Erythroblast (primary cell): ENCODE measurements at places on chromosomes 13 and 19.
A peak's percentile ranks its signal among the peaks of the same experiment; 100 is the strongest.

DNA sequence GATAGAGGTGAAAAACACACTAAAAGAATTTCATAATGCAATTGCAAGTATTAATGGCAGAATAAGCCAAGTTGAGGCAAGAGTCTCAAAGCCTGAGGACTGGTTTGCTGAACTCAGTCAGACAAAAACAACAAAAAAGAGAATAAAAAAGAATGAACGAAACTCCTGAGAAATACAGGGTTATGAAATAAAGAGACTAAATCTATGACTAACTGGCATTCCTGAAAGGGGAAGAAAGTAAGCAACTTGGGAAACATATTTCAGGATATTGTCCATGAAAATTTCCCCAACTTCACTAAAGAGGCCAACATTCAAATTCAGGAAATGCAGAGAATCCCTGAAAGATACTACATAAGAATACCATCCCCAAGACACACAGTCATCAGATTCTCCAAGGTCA lies 47.8 kb downstream of the UBL3 start:
- DNase-seq: no peak

DNA sequence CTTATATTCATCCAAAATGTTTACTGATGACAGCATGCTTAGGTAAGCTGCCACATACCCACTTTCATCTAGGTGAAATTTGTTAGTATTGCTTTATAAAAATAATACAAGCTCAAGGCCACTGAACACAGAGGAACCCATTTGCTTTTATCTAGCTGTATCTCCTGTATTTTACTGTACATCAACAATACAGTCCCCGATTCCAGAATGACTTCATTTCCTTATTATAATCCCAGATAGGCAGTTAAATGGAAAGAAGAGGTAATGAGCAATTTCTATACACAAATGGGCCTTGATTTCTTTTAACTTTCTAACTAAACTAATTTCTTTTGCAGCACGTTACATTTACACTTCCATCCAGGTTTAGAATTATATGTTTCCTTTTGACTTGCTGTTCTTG lies 86.2 kb downstream of the SHISA2 start:
- DNase-seq: no peak

DNA sequence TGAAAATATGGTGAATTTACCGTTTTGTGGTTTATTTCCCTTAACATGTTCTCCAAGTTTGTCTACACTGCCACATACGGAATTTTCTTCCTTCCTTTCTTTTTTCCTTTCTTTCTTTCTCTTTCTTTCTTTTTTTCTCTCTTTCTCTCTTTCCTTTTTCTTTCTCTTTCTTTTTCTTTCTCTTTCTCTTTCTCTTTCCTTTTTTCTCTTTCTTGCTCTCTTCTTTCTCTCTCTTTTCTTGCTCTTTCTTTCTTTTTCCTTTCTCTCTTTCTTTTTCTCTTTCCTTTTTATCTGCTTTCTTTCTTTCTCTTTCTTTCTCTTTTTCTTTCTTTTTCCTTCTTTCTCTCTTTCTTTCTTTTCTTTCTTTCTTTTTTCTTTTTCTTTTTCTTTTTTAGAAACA lies 1962.3 kb upstream of the PCDH20 start:
- no peak for DNase-seq

- DNase-seq: no peak
These were observed at the start of gene KLK15 for GRCh38 chr19:50833117-50833801. TSS of gene KLK15 (minus strand) at chr19:50833574. CDS start at chr19:50831492, 2,082 bp downstream.

- peak; percentile 32 for DNase-seq
These were observed 20.2 kb upstream of the PNMA8B start for GRCh38 chr19:46515879-46516350.

DNA sequence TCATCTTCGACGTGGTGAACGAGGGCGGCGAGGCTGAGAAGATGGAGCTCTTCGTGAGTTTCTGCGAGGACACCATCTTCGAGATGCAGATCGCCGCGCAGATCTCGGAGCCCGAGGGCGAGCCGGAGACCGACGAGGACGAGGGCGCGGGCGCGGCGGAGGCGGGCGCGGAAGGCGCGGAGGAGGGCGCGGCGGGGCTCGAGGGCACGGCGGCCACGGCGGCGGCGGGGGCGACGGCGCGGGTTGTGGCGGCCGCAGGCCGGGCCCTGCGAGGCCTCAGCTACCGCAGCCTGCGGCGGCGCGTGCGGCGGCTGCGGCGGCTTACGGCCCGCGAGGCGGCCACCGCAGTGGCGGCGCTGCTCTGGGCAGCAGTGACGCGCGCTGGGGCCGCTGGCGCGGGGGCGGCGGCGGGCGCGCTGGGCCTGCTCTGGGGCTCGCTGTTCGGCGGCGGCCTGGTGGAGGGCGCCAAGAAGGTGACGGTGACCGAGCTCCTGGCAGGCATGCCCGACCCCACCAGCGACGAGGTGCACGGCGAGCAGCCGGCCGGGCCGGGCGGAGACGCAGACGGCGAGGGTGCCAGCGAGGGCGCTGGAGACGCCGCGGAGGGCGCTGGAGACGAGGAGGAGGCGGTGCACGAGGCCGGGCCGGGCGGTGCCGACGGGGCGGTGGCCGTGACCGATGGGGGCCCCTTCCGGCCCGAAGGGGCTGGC lies 52.6 kb downstream of the MAP4K1 start:
- no peak for DNase-seq

DNA sequence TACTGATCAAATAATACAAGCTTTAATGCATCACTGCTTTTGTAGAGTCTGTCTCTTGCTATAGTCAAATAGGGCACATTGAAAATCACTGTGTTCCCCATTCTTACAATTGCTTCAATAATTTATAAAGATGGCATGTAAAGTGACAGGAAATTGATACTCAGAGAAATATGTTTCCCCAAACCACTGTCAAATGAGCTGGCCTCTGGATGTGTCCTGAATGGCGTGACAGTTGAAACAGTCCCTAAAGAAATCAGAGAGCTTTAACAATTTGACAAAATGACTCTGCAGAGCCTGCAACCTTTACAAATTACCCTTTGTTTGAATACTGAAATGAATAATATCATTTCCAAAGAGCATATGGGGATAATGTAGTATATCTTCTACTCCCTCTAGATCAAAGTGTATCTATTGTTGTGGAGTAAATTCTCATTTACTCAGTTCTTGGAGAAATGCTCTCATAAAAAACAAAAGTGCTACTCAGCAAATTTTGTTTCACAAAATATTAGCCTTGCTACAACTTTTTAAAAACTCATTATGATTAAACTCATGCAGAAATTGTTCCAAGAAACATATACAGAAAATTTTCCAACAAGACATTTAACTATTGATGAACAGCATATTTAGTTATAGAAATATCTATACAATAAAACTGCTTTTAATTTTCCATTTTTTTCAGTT lies 763.2 kb upstream of the SPRY2 start:
- no peak for DNase-seq

DNA sequence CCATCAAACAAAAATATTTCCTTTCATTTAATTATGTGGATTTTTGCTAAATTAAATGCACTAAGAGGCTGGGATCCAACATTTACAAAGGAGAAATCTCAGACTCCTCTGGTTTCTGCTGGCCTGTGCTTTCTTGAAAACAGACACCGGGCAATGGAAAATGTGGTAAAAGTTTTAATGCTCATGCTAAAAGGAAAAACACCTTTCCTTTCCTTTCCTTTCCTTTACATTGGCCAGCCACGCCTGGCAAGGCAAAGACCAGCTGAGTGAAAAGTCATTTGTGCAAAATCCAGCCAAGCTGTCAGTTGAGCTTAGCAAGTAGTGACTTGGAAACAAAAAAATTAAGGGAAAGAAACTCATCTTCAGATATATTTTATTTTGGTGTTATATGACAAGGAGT lies 240.3 kb downstream of the LACC1 start:
- no peak for DNase-seq

- peak; percentile 79 for DNase-seq
These were observed 33.2 kb upstream of the KATNAL1 start for GRCh38 chr13:30340331-30341250.

DNA sequence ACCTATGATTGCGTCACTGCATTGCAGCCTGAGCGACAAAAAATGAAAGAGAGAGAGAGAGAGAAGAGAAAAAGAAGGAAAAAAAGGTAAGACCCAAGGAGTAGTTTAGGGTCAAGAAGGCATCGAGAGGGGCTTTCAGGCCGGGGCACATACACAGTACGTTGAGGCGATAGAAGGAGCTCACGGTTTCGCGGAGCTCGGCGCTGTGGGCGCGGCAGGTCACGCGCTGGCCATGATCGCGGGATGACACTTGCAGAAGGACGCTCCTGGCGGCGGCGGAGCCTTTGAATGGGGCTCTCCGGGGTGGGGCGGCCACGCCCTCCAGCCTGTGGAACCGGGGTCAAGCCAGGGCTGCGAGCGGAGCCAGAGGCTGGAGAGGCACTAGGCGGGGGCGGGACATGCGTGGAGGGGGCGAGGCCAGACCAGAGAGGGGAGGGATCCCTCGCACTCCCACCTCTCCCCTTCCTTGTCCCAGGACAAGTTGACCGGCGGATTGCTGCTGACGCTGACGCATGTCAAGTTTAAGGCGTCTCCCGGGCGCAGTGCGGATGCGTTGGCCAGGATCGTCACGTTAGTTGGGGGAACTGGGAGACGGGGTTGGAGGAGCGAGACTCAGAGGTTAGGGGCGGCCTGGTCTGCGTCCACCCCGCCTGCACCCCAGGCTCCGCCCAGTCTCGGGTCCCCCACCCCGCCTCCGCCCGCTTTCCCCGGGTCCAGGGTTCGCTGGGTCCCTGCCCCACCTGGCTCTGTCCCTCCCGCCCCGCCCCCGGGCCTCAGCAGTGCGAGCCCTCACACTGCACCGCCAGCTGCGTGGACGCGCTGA lies 6.9 kb downstream of the NPHS1 start:
- peak; percentile 42 for DNase-seq

DNA sequence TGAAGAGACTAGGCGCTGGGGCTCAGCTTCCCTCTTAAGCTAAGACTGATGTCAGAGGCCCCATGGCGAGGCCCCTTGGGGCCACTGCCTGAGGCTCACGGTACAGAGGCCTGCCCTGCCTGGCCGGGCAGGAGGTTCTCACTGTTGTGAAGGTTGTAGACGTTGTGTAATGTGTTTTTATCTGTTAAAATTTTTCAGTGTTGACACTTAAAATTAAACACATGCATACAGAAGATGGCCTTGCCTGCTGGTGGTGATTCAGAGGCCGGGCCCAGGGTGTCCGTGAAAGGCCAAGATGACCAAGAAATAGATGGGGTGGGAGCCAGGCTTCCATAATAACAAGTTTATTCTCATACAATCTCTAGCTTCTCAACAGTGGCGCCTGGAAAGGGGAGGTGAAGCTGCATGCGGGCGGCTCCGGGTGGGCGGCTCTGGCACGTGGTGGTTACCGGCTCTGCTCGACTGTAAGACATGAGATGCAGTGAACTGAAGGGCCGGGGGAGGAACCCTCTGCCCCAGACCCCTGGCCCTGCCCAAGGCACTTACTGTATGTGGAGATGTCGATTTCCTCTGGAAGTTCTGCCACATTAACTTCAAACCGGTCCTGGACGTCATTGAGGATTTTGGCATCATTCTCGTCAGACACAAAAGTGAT lies 10.5 kb downstream of the DDX39A start:
- DNase-seq: no peak

DNA sequence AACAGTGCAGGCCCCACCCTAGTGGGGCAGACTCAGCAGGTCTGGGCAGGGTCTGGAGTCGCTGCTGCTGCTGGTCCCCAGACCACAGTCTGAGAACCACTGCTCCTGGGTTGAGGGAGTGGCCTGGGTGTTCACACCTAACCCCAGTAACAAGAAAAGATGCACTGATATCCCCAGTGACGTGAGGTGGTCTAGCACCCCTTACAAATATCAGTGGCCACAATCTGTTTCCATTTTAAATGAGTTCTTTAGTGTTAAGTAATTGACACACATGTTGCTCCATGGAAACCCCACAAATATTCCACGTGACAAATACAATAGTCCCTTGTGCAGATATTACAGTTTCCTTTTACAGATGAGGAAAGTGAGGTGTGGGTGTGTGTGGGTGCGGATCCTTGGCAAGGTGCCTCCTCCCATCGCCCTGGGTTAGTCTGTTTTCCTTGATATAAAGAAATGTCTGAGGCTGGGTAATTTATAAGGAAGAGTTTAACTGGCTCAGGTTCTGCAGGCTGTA lies 96.3 kb upstream of the GPR183 start:
- no peak for DNase-seq

GRCh38 chr19:5321851-5322681 lies 18.5 kb downstream of the PTPRS start:
- DNase-seq: no peak

- DNase-seq: no peak
These were observed 60.8 kb downstream of the SOX1 start for GRCh38 chr13:112127564-112128330.

DNA sequence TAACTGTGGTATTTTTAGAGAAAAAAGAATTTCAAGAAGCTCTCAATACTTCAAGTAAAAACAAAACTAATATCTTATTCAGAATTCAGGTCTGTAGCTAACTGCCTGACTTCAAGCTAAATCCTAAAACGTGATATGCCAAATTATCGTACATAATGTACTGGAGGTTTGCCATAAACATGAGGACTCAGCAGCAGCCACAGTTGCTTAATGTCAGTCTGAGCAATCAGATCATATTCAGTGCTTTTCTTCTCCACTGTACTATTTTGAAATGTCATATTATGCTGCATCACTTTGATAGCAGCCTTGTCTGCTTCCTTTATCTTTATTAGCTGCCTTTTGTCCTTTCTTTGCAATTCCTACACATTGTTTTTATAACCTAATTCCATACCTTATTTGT lies 265.1 kb upstream of the EDNRB start:
- DNase-seq: no peak

- peak; percentile 34 for DNase-seq
These were observed 53.3 kb downstream of the SOX21 start for GRCh38 chr13:94658926-94659597.

DNA sequence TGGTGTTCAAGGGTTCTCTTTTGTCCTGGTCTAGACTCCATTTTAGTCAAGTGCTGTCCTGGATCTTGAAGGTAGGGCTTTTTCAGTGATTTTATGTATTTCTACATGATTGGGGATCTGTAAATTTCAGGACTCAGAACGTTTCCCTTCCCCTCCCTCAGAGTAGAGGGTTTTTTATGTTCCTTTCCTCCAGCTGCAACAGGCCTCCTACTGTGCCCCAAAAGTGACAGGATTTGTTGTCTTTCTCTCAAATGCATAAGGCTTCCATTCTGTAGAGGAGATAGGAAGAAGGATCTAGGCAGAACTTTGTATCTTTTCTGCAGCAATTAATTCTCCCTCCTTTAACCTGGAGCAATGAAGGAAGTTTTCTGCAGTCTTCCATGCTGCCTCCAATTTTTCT lies 251.3 kb downstream of the MAB21L1 start:
- DNase-seq: no peak
